ENCODE measurements at places on chromosomes 7 and 10.

- no peak for DNase-seq
These were observed 88.3 kb downstream of the C10orf105 start for GRCh38 chr10:71631007-71631861.

GRCh38 chr10:100567249-100567648 lies 31.5 kb downstream of the HIF1AN start:
- DNase-seq = no peak

DNA sequence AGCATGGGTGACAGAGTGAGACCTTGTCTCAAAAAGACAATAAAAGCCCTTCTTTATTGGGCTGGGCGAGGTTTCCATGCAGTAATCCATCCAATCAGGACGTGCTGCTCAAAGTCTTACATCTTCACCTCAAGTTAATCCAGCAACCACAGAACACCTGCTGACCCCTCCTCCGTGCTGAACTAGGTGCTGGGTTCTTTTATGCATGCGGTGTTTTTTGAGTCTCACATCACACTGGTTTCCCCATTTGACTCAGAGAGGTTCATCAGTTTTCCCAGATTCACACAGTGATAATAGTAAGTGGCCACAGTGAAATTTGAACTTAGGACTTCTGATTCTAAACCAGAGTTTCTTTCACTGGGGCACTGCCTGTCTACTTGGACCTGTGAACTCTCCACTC lies 58.3 kb upstream of the GTF2I start:
- no peak for DNase-seq

DNA sequence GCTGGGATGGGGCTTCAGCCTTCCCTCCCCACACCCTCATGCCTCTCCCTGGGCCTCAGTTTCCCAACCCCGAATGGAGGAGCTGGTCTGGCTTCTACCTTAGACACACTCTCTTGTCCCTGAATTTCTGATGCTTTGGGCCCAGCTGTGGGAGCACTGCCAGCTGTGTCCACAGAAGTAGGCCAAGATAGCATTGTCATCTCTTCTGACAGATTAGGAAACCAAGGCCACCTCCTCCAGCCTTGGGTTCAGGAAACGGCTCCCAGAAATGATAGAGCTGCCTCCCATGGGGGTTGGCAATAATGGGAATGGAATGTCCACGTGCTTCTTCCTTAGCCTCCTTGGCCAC lies 1.3 kb downstream of the PPIF start:
- DNase-seq = no peak

DNA sequence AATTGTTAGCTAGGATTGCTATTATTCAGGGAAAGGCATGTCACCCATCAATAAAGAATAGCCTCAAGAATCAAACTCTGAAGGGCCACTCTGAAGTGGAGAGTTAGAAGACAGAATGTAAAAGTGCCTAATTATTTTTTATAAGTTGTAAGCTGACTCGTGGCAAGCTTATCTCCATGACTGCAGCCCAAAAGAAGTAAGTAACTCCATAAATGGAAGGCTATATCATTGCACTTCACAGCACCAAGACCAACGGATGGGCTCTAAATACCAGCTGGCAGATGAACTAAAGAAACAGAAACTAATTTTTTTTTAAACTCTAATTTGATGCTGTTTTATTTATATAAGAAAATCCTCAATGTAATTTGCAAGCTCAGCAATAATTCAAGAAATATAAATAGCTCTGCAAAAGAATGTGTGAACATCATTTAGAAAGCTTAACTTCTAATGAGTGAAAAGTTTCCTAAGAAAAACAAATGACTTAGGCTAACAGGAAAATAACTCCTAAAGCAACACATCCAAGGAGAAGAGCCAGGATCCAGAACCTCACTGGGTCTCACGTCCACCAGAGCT lies 165.5 kb downstream of the SNX13 start:
- no peak for DNase-seq

DNA sequence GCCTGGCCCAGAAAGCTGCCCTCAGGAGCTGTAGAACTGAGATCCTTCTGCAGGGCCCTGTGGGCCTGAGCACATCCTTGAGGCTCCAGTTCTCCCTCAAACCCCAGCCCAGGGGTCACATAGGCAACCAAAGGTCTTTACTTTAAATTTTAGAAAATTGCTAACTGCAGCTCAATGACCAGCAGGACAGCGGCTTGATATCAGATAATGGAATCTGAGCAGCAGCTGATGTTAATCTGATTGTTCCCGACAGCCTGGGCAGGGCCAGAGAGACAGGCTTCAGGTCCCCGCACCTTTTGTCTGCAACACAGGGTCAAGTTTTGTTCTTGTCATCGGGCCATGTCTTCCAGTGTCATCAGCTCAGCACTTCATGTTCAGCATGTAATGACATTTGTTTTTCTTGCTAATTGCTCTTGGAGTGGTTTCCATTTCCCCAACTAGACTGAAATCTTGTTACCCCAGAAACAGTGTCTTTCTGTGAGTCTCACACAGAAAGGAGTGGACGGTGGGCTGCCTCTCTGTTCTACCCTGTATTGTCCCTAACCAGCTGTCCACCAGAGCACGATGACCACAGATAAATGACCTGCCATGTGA lies 91.0 kb downstream of the PAXIP1 start:
- no peak for DNase-seq

- no peak for DNase-seq
These were observed 3.0 kb upstream of the UNC5B start for GRCh38 chr10:71209352-71209715.

- no peak for DNase-seq
These were observed 60.2 kb upstream of the NRBF2 start for GRCh38 chr10:63072951-63073350.

- no peak for DNase-seq
These were observed 101.7 kb downstream of the BMS1 start for GRCh38 chr10:42883993-42884983.

GRCh38 chr10:62817766-62818425 lies 1.7 kb upstream of the EGR2 start:
- DNase-seq = no peak

DNA sequence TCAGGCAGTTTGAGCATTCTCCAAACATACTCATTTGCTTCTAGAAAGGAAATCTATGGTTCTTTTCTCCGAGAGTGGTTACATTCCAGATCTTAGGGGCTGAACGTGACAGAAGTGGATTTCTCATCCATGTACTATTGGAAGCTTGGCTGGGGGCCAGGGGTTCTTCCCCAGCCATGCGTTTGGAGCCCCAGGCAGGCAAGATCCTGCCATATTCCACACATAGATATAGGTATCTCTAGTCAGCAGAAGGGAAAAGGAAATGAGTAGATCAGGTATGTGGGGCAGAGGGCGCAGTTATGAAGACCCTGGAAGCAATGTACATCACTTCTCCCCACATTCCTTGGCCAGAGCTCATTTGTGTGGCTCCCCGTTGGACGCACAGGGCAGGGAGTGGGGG lies 299.8 kb downstream of the CCDC3 start:
- DNase-seq = no peak

- DNase-seq = no peak
These were observed 118.8 kb upstream of the SFMBT2 start for GRCh38 chr10:7529638-7530037.

DNA sequence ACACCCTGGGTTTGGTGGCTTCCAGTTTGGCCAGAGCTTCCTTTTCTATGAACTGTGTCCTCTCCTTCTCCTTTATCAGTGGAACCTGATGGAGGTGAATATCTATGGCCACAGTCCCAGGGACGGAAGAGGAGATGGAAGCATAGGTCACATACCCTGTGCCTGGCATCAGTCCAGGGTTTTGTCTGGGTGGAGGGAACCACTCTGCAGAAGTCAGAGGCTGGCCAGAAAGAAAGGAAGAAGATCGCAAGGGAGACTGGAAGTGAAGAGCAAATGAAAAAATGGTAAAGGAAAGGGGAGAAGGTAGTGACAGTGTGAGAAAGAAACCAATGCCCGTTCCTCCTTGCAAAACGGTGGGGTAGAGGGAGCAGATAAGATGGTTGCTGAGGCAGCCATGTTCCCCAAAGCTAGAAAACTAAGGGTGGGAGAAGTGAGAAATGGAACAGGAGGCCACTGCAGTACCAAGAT lies 77.9 kb upstream of the HECW1 start:
- DNase-seq = no peak

- DNase-seq = no peak
These were observed 264.5 kb downstream of the PLXNA4 start for GRCh38 chr7:132311733-132312132.

DNA sequence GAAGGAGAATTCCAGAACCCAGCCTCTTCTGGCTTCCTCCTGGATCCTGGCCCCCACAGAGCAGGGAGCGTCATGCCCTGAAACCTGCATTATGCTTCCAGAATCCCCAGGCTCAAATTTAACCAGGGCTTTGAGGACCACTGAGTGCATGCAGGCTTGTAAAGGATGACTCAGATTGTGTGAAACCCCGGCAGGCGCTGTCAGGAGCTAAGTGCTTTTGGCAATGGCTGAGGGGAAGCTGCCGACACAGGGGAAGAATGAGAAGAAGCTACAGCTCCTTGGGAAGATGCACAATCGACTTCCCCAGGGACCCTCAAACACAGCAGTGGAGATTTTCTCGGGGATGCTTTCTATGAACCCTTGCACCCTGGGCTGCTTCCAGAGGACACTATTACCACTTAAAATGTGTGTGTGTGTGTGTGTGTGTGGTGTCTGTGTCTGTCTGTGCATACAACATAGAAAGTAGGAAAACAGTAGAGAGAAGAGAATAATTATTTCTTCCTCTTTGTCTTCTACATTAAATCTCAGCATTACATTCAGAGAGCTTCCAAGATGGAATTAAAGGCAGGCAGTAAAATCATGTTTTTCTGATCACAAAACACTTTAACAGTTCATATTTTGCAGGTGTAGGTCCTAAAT lies 183.5 kb upstream of the INHBA start:
- peak; percentile 96 for DNase-seq

GRCh38 chr10:114593816-114594468 lies 64.1 kb downstream of the ABLIM1 start:
- DNase-seq = no peak

- no peak for DNase-seq
These were observed 74.4 kb upstream of the SFMBT2 start for GRCh38 chr10:7485244-7485556.

- no peak for DNase-seq
These were observed 220.5 kb upstream of the AOAH start for GRCh38 chr7:36944838-36945237.

GRCh38 chr10:73910401-73910763 lies 550 bp upstream of the PLAU start:
- no peak for DNase-seq

- peak; percentile 6 for DNase-seq
These were observed 396.7 kb downstream of the EXOC4 start for GRCh38 chr7:133649593-133649992.

DNA sequence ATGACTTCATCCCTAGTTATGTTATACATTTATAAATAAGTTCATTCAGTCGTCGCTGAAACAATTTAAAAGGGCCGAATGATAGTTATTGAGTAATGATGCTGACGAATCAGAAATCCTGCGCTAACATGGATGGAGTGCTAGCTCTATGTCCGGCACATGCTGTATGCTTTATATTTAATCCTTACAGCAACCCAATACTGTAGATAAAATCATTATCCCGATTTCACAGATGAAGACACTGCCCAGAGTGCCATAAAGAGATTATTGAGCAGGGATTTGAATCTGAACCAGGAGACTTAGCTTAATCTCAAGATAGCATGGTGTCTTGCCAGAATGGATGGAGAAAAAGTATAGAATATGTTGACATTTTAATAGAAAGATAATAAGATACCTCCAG lies 1.1 kb upstream of the ICA1 start:
- DNase-seq = no peak

DNA sequence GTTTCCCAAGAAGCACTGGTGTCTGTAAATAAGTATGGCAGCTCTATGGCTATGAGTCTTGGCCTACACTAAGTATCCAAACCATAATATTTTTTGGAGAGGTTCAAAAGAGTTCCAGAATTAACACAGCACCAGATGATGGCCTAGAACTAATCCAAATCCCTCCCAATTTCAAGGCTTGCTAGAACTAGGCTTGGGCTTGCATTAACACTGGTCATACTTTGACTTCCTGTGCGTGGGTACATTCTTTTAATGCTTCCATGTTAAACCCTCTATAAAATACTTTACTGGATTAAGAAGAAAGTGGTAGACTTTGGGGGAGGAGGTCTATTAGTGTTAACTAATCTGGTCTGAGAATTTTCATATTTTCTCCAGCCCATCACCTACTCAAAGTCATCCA lies 3.1 kb downstream of the AASS start:
- DNase-seq = no peak

DNA sequence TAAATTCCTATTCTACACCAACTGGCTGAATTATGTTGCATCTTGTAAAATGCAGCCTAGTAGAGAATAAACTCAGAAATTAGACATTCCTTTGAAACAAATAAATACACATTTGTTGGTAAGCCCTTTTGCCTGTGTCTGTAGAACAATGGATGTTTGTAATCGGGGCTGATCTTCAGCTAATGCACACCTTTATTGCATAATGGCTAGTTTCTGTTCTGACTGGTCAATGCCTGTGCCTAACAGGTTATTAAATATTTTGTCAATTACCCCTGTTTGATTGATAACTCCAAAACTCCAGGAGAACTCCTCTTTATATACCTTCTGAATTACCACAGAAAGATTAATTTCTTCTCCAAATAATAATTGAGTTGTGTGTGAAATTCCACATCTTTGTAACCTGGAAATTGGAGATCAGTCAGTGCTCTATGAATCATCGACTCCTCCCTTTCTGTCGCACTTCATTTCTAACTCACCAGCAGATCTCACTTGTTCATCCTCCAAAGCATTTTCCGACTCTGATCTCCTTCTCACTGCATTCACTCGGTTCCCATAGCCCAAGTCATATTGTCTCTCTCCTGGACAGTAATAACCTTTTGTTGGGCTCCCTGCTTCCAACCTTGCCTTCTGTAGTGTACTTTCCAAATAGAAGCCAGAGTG lies 196.0 kb upstream of the FZD1 start:
- DNase-seq = no peak

- no peak for DNase-seq
These were observed 11.3 kb downstream of the FAM221A start for GRCh38 chr7:23691320-23691719.

DNA sequence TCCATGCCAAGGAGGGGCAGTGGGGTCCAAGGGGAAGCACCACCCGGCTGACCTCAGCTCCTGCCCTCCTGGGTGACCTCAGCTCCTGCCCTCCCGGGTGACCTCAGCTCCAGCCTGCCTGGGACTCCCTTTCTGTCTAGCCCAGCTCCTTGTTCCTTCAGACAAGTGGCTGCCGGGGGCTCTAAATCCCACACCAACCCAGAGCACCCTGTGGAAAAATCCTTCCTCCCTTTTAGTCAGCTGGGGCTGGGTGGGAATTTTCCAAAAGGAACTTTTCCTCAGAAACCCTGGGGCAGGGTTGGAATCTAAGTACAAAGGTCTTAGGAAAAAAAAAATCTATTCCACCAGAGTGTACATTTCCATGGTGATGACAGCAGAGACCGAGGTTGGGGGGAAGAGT lies 36.3 kb downstream of the AKR1B1 start:
- no peak for DNase-seq

DNA sequence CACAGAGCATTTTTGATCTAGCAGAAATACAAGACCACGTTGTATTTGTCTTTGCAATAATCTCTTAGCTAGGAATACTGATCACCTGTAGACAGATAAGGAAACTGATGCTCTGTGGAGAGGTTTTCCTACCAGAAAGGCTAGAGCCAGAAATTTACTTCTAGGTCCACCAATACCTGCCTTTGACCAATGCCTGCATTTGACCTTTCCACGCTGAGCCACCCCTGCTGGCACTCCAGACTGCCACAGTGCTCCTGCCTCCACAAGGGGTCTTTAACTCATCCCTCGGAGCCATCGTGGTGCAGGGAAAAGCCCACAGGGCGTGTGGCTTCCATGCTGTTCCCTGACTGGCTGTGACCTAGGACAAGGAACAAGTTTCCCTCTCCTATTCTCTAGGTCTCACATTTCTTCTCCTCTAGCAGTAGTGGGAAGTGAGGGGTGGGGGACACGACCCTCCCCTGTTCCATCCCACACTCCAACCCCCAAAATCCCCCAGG lies 1.5 kb upstream of the ELN start:
- no peak for DNase-seq

All from fibroblast of skin of left quadriceps (primary cell).